Stimulated activated CD4-positive, alpha-beta T cell treated with anti-CD3 and anti-CD28 coated beads, Interleukin-15, amount 100 ng/mL, for 48 hours (primary cell): ENCODE measurements at places on chromosomes 1 and 21.
A peak's percentile ranks its signal among the peaks of the same experiment; 100 is the strongest.

DNA sequence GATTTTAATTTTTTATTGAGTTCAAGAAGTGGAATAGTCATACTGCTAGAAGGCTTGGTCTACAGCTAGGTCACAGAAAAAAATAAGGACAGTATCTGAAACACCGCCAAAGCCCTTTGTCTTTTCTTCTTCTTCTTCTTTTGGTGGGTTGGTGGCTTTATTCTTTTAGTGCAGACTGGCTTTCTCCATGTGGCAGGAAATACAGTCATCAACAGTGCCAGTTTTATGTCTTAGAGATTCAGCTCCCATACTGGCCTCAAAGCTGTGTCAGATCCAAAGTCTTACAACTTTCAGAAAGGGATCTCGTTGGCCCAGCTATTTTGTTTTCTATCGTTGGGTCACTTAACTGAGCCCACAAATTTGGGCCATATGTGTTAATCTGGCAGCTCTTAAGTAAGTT lies 58.2 kb downstream of the FNBP1L start:
- DNase-seq: no peak

GRCh38 chr1:231882790-231883189 lies 256.2 kb downstream of the DISC1 start:
- no peak for DNase-seq

- no peak for DNase-seq
Measured at GRCh38 chr1:160309185-160309557, 24.2 kb upstream of the PEX19 start.

DNA sequence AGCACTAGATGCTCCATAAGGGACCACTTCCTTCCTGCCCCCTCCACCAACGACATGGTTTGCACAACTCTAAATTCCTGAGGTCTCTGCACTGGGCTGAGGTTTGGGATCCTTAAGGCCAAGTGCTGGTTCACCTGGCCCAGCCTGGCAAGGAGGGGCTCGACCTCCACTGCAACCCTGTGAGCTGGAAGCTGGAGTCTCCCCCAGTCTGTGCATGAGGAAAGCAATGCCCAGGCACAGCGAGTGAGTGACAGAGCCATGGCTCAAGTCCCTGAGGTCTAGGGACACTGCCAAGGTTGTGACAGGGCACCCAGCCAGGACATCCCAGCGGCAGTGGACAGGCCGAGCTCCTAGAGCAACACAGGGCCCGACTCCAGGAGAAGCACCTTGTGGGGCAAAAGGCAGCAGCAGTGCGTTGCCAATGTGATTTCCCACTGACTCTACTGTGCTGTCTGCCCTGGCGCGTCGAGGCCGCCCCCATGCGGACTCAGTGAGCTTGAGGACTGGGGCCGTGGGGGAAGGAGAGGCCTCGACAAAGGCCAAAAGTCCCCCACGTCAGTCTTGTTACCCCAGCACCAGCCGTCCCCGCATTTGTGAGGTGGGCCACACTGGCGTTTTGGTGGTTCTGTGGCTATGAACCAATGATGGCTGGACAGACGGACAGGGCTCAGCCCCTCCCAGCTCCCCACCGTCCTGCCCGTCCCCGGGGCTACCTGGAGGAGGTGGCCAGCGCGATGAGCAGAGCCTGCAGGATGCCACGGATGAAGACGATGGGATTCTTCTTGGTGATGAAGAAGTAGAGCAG lies 30.0 kb downstream of the PODN start:
- no peak for DNase-seq

GRCh38 chr1:184424157-184424556 lies 37.3 kb downstream of the C1orf21 start:
- DNase-seq: no peak

DNA sequence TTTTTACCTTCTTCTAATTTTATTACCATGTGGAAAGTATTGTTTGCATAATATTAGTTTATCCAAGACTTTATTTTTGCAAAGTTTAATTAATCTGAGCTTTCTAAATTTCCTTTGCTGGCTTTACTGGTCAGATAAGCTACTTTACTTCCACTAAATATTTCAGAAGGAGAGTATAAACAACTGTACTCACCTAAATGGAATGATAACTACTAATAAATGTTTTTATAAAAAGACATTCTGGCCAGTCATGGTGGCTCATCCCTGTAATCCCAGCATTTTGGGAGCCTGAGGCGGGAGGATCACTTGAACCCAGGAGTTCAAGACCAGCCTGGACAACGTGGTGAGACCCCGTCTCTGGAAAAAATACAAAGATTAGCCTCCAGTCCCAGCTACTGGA lies 36.0 kb downstream of the ATP8B2 start:
- DNase-seq: no peak

DNA sequence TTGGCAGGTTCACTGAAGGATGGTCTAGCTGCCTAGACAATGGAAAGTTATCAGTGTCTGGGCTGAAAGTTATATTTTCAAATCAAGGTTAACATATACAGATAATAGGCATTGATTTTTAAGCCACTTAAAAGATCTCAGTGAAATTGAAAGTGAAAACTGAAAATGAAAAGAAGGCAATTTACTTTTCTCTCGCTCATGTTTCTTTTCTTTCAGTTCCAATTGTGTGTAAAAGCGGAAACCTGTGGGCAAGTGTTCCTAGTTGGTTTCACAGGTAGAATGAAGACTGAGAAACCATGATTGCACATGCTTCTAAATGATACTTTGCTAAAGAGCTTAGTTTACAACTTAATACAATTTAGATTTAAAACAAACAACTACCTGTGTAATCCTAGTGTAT lies 383.7 kb downstream of the ZP4 start:
- no peak for DNase-seq

DNA sequence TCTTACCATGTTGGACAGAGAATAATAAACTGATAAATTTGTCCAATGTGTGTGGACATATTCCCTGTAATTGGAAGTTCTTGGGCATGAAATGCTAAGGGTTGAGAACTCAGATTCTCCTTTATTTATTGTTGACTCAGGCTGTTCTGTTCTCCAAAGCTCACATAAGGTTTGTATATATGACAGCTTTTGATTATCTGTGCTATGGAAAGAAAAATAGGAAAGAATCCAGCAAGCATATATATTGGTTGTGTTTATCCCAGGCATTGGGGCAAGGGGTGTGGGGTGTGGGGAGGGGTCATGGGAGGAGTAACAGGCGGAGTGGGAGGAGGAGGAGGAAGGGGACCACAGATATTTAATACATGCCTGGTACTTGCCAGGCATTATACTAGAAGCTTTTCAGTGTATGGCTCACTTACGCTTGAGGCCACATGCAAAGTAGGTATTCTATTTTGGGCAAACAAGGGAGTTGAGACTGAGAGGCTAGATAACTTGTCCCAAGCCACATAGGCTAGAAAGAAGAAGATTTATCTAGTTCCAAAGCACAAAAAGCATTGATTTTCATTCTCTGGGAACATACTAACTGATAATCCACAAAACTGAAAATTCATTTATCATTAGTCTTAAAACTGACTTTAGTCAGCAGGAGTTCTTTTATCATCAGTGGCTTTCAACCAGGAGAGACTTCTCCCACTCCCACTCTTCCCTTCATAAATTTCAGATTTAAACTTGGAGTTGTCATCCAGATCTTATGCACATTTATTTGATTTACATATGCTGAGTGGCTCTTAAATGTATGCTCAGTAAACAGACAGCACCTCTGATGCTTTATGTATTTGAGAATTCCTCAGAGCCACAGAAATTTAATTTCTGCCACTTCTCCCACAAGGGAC lies 27.2 kb downstream of the NGF start:
- no peak for DNase-seq

- DNase-seq: no peak
Measured at GRCh38 chr1:233183226-233184020, 112.1 kb downstream of the PCNX2 start.

GRCh38 chr1:106995970-106996369 lies 60.5 kb upstream of the PRMT6 start:
- no peak for DNase-seq

- DNase-seq: no peak
Measured at GRCh38 chr1:184596950-184597645, 157.6 kb downstream of the EDEM3 start.

DNA sequence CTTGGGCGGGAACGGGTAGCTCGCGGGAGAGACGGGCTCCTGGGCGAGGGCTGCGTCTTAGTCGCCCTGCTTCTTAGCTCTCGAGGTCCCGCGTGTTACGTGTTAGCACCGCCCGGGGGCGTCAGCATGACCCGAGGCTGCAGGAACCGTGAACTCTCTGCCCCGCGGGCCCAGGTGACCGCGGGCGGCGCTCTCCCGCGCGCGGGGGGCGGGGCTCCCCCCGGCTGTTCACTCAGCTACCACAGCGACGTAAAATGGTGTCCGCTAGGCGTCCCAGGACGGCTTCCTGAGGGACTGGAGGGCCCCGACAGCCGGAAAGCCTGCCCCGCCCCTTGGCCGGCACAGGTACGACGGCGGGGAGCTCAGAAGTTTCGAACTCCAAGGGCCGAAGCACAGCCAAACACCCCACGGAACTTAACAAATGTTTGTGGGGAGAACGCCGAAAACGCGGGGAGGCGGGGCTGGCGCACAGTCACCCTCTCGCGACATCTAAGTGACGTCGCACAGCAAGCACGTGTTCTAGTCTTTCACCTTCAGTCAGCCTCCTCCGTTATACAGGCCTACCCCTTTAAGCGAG lies 780 bp upstream of the RBM15 start:
- DNase-seq: peak; percentile 90

DNA sequence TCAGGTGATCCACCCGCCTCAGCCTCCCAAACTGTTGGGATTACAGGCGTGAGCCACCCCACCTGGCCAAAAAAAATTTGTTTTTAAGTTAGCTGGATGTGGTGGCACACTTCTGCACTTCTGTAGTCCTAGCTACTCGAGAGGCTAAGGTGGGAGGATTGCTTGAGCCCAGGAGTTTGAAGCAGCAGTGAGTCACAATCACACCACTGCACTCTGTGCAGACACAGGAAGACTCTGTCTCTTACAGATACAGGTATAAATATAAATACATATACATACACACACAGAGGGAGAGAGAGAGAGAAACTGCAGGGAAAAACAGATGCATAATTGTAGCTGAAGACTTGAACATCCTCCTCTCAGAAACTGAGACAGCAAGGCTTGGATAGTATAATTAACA lies 34.8 kb upstream of the EPS15 start:
- DNase-seq: no peak

GRCh38 chr1:185151215-185151614 lies 5.5 kb downstream of the TRMT1L start:
- no peak for DNase-seq

- DNase-seq: no peak
Measured at GRCh38 chr1:54888080-54888733, 1.2 kb upstream of the DHCR24 start.

- DNase-seq: no peak
Measured at GRCh38 chr1:227885135-227885647, 62.5 kb downstream of the WNT9A start.

- DNase-seq: no peak
Measured at GRCh38 chr21:42650033-42650370, 3.4 kb upstream of the PDE9A start.

GRCh38 chr1:12552111-12552888 lies 65.7 kb downstream of the DHRS3 start:
- DNase-seq: no peak

DNA sequence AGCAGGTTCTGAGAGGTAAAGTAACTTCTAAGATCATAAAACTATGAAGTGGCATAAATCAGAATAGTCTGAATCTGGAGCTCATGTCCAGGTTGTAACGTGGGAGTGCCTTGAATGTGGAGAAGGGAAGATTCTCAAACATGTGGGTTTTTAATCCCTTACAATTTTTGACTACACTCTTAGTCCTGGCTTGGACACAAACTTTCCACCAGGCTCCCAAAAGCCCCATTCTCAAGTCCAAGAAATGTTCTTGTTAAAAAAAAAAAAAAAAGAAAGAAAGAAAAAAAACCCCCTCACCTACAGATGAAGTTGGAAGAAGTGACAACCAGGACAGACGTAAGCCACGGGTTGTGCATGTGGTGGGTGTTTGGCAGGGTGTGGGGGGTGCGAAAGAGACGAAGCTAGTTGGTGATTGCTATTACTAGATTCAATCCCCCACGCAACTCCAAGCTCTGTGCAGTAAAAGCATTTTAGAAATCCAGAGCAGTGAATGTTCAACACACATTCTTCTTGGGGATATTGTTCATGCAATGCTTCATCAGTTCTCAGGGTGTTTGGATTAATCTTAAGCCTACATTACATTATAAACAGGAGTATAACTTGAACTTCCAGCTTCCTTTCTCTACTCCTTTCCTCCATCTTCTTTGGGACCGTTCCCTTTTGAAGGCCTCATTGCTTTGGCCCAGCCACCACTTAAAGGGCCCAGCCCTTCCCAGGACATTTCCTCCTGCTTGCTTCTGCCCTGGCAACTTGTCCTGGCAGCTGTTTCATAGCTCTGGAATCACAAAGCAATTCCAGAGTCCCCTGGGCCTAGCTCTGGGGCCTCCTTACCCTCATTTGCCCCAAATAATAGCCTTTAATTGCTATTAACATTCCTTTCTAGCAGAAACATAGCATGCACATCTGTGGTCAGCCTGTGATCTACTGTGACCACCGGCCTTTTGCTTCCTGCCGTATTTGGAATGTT lies 41.8 kb downstream of the PHC2 start:
- DNase-seq: no peak
